ENCODE measurements at places on chromosomes 7 and 10. TPM values are rescaled to one million over a fixed set of nuclear protein-coding genes. Genes with fewer than 3 reads are reported as not detected.

GRCh38 chr7:68203251-68203650 lies 1206.6 kb downstream of the TYW1 start:
- no peaks in the 10 kb centered on the region for H3K4me1 ChIP-seq
- no peak overlapping the region for H3K27ac ChIP-seq
- no peaks in the 10 kb centered on the region for H3K27me3 ChIP-seq

- no peak overlapping the region for H3K27ac ChIP-seq
- H3K27me3 ChIP-seq, result no peaks in the 10 kb centered on the region
- H3K36me3 ChIP-seq, result peaks cover 7% of the 10 kb centered on the region
- H3K4me1 ChIP-seq, result no peaks in the 10 kb centered on the region
- no peak overlapping the region for H3K4me3 ChIP-seq
Observed at GRCh38 chr7:65387891-65388290, 14.2 kb downstream of the ZNF92 start.

- H3K27ac ChIP-seq, result no peak overlapping the region
- H3K36me3 ChIP-seq, result no peaks in the 10 kb centered on the region
- peaks cover 100% of the 10 kb centered on the region for H3K27me3 ChIP-seq
- H3K4me1 ChIP-seq, result peaks cover 4% of the 10 kb centered on the region
Observed at GRCh38 chr7:19110026-19110730, 7.3 kb downstream of the TWIST1 start.

CTNNA3 gene
- total RNA-seq, result 0.67 TPM

GALNT17 gene
- total RNA-seq, result 7.1 TPM

All from upper lobe of right lung (tissue), 1 donor.